Kidney glomerular epithelial cell (primary cell): ENCODE measurements at places on chromosomes 1 and 21.

DNA sequence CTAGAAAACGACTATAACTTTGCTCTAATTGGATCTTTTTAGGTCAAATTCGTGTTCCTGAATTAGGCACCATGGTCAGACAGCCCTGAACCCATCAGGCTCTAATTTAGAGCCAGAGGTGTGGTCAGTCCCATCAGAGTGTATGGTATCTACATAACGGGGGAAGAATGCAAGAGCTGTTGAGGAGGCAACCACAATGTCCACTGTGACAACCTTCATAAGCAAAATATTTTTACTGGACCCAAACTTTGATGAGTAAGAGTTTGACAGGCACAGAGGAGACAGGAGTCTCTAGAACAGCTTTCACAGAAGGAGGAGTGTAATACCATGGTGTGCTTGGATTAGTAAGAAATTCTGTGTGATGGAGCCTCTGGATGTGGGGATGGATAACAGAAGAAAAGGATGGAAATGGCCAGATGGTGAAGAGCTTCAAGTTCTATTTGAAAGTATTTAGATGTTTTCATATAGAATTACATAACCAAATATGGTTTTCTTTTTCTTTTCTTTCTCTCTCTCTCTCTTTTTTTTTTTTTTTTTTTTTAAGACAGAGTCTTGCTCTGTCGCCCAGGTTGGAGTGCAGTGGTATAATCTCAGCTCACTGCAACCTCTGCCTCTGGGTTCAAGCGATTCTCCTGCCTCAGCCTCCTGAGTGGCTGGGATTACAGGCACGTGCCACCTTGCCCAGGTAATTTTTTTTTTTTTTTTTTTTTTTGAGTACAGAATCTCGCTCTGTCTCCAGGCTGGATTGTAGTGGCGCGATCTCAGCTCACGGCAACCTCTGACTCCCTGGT, 24.9 kb downstream of the UBE2U start:
- DNase-seq = peak; percentile 22

- DNase-seq = no peak
These were observed 323.3 kb upstream of the USP24 start for GRCh38 chr1:55538428-55538827.

DNA sequence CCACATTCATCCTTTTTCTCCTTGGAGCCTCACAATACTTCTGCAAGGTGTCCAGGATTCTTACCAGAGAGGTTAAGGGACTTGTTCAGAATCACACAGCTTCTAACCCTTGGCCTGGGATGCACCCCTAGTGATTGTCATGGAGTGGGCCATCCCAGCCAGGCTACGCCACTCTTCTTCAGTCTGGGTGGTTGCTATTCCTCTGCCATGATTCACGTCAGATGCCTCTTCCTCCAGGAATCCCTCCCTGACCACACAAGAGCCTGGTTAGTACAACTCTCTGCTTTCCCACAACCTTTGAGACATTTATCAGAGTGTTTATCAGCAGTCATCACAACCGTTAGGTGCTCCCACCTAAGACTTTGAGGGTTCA, 121.8 kb downstream of the EPHB2 start:
- DNase-seq = no peak

DNA sequence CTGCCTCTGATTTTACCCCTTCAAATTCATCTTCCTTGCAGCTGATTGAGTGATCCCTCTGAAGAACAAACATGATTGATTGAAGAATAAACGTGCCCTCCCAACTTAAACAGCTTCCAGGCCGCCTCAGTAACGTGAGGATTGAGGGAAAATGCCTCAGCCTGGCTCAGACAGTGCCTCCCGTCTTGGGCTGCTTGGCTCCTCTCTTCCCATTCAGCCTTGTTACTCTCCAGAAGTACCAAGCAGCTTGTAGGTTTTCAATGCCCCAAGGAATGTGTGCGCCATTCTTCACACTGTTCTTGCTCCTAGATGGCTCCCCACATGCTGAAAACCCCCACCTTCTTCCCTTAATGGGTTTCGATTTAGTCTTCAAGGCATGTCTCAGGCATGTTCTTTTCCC, 51.8 kb downstream of the ST6GALNAC5 start:
- DNase-seq = no peak
